ENCODE measurements at places on chromosomes 3 and 15.

DNA sequence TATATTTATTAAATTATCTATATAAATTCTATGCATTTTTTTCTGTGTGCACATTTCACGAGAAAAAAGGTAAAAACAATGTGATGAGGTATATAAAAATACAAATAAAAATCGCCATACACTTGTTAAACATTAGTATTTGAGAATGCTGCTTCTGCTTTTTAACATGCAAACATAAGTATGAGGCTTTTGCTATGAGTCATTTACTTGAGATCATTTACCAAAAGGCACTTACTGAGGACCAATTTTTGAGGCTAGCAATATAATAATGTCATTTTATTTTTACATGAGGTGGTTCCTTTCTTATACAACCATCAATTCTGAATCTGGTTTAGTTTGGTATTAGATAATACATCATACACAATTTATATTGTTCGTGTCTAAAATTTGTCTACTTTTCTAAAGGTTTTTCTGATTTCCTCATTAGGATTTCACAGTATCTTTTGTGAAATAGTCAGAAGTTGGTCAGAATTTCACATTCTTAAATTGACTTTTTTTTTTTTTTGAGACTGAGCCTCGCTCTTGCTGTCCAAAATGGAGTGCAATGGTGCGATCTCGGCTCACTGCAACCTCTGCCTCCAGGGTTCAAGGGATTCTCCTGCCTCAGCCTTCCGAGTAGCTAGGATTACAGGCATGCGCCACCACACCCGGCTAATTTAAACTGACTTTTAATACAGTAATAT lies 25.6 kb downstream of the DCUN1D1 start:
- DNase-seq = no peak

DNA sequence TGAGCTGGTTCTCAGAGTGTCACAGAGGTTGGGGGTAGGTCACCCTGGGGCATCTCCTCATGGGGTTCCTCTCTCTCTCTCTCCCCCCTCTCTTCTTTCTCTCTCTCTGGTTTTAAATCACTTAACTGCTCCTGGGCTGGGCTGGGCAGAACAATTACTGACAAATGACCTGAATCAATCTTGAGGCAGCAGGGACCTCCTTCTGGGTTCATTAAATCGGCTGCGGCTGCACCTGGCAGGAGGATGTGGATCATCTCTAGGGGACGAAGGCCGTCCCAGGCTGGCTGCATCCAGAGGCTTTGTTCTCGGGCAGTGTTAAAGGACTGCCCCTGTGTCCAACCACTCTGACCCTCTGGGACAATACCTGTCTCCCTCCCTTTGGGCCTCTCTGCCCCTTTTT lies 143.1 kb downstream of the TLE3 start:
- DNase-seq = no peak

GRCh38 chr3:108623504-108623903 lies 34.0 kb downstream of the DZIP3 start:
- no peak for DNase-seq

DNA sequence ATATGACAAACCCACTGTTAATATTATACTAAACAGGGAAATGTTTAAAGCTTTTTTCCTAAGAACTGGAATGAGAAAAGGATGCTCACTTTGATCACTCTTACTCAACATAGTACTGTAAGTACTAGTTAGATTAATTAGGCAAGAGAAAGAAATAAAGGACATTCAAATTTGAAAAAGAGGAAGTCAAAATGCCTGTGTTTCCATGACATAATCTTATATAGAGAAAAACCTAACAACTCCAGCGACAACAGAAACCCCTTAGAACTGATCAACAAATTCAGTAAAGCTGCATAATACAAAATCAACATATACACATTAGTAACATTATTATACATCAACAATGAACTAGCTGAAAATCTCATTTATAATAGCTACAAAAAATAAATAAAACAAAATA lies 200.6 kb upstream of the ROBO1 start:
- DNase-seq = no peak

- no peak for DNase-seq
Measured at GRCh38 chr3:181555681-181556080, 156.0 kb upstream of the SOX2 start.

DNA sequence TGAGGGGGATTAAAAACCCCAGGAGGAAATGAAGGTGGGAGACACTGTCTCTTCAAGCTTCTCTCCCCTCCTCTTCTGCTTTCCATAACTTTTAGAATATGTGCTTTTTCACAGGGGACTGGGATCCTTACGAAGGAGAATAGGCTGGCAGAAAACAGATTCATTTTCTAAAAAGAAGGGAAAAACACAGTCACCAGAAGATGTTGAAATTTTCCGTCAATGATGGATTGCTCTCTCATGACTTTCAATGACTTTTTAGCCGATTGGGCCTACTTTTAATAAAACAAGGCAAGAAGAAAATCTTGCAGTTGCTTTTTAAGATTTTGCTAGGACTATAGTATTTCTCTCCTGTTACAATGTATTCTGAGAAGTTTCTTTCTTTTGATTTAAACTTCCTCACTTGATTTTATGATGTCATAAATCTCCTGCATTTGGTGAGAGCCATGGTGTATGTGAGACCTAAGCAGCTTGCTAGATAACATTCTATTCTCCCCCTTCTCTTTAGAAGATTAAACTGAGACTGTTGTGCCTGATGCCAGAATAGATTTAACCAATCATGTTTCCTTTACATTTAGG lies 241.2 kb downstream of the FEZF2 start:
- DNase-seq = no peak

DNA sequence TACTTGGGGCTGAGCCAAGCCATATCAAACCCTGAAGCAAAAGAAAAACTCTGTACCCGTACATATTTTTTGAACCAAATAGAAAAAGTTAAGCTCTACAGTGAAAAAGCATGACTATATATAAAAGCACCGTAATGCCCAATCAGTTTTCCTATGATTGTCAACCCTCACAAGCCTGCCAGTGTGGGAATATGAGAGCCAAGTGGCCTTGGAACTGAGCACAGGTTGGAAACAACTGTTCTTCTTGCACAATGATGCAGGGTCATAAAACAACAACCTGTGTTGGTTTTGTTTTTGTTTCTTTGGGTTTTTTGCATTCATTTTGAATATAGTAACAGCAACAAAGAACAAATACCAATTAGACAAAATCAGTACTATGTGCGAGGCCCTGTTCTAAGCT lies 3.5 kb upstream of the ERC2 start:
- no peak for DNase-seq

GRCh38 chr3:127065561-127066290 lies 82.8 kb downstream of the PLXNA1 start:
- DNase-seq = no peak

DNA sequence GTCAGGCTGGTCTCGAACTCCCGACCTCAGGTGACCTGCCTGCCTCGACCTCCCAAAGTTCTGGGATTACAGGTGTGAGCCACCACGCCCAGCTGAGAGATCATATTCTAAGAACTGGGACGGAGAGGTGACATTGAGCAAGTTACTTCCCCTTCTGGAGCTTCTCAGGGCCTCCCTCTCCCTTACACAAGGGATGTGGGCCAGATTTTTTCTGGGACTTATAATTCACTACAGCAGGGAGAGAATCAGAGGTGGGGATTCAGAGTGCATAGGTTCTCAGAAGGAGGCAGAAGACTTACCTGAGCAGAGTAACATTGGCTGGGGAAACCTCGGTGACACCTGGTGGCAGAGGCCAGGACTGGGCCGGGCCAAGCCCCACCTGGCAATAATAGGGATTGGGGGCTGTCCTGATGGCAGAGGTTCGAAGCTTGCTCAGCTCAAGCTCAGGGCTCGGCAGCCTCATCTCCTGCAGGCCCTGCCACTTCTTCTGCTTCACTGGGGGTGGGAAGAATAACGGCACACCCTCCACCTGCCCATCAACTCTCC lies 6.8 kb downstream of the LTK start:
- DNase-seq = no peak

- no peak for DNase-seq
Measured at GRCh38 chr15:57961919-57962318, 103.6 kb downstream of the ALDH1A2 start.

- no peak for DNase-seq
Measured at GRCh38 chr3:155286736-155287135, 6.7 kb downstream of the STRIT1 start.

DNA sequence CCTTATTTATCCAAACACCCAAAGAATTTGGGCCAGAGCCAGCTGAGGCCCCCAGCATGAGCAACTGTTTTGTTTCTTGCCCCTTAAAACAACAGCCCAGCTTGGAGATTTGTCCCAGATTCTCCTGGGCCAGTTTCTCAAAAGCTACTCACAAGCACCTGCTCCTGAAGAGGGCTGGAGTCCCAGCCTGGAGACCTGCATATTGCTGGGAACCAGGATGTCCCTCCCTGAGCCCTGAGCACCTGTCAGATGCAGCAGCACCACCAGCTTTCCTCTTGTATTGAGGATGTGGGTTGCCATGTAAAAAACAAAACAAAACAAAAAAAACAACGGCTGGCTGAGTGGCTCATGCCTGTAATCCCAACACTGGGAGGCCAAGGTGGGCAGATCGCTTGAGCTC lies 7.0 kb upstream of the RFT1 start:
- DNase-seq = no peak

GRCh38 chr3:108862865-108863798 lies 40.5 kb downstream of the TRAT1 start:
- DNase-seq = no peak

DNA sequence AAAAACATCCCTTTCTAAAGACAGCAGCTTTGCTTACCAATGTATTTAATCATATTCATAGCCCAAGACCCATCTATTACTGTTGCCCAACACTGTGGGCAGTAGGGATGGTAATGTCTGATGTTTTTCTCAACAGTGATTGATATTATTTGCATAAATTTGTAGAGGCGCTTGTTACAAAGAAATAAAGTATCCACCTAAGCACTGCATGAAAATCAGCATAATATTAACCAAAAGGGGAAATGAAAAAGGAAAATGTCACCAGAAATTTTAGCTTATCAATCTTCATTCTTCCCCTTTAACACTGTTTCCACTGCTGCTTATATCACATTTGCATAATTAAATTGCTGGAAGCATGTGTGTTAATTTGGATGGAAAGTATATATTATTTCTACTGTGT lies 140.5 kb downstream of the CTNNB1 start:
- no peak for DNase-seq

GRCh38 chr3:45534632-45535031 lies 59.9 kb upstream of the LIMD1 start:
- DNase-seq = no peak

GRCh38 chr3:152574461-152575079 lies 260.4 kb upstream of the P2RY1 start:
- peak; percentile 21 for DNase-seq

DNA sequence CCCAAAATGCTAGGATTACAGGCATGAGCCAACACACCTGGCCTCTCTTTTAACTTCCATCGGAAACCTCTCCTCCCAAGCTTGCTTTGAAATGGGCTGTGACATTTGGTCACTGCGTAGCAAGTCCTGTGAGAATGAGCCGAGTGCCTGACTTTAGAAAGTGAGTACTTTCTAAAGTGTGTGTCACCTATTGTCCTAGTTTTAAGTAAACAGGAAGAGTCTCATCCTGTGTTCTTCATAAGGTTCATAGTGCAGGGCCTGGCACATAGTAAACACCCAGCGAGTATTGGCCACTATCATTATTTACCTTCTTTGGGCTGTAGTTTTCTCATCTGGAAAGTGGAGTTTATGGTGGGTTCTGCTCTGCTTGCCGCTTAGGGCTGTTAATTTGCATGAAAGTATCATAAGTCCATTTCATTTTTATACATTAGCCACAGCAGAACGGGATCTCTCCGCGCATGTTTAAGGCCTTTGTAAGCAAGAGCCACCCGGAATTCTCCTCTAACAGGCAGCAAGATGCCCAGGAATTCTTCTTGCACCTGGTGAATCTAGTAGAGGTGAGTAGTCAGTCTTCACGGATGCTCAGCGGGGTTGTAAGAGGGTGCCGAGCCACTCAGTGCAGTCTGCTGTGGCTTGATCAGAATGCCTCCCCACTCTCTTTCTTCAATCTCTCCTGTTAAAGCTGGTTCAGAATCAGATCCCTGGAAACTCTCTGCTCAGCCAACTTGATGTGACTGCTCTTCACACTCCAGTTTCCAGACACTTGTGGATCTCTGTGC lies 87.2 kb downstream of the USP13 start:
- DNase-seq = no peak

GRCh38 chr3:172225215-172225707 lies 185.9 kb downstream of the FNDC3B start:
- DNase-seq = no peak

- DNase-seq = no peak
Measured at GRCh38 chr3:129557548-129557894, 14.5 kb downstream of the H1-8 start.

DNA sequence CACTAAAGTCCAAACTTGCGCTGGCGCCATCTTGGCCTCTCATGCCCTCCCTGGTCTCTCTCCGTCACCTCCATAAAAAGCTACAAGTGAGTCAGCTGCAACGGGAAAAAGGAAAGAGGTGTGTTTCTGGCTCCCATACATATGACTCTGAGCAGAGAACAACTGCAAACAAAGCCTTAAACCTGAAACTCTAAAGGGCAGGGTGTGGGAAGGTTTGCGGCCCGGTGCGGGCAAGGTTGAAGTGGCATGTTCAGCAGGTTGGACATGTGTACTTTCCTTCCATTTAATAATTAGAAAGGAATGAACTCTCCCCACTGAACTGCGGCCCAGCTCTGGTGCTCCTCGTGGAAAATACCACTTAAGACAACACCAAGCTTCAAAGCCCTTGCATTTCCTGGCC lies 59.0 kb upstream of the PPARG start:
- no peak for DNase-seq

- DNase-seq = peak; percentile 58
Measured at GRCh38 chr15:68553994-68554720, 24.6 kb upstream of the CORO2B start.

GRCh38 chr3:128489674-128489926 lies 3.4 kb downstream of the GATA2 start:
- DNase-seq = no peak

- no peak for DNase-seq
Measured at GRCh38 chr15:70802629-70803028, 39.3 kb upstream of the UACA start.

DNA sequence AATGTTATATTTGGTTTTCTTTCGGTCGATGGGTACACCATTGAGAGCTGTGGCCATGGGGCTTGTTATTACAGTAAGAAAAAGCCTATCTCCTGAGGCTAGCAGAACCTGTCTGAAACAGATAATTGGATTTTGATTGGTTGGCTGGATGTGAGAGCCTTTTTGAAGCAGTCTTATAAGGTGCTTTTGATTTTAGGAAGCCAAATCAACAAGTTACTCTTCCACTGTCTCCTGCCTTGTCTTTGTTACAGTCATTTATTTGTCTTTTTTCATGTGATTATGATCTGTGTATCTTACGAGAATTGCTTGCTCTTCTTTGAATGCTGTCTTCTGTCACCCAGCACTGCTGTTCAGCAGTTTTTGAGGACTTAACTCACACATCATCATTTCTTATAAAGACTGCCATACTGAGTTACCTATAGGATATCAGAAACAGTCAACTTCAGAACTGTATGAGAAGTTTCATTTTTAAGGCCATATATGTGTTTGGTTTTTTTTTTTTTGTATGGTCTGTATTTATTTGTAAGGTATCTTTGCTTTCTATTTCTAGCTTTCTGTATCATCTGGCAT lies 51.1 kb downstream of the MEF2A start:
- no peak for DNase-seq

- peak; percentile 70 for DNase-seq
Measured at GRCh38 chr3:10738688-10739372, 77.2 kb upstream of the SLC6A11 start.

- DNase-seq = no peak
Measured at GRCh38 chr3:169825316-169825715, 12.6 kb upstream of the LRRC34 start.

- no peak for DNase-seq
Measured at GRCh38 chr3:12648384-12648959, 15.4 kb downstream of the RAF1 start.

Data from CD4-positive, alpha-beta T cell treated with Interferon alpha-2 for 1 hour (primary cell).